Sciatic nerve (tissue), 2 donors: ENCODE measurements at places on chromosomes 7 and 10. TPM values are rescaled to one million over a fixed set of nuclear protein-coding genes. Genes with fewer than 3 reads are reported as not detected.

Gene GIMAP1
- 8.5 TPM for total RNA-seq

Gene BET1
- total RNA-seq: 26.4 TPM

Gene MLXIPL
- total RNA-seq: 23.8 TPM

Gene FGL2
- total RNA-seq: 269 TPM

Gene MYL10
- not detected for total RNA-seq

Gene SYT15B
- total RNA-seq: 12.5 TPM

Gene NKX1-2
- total RNA-seq: not detected

Gene SPAM1
- total RNA-seq: not detected

Gene TSPAN33
- 11.8 TPM for total RNA-seq

Gene AGFG2
- 30.6 TPM for total RNA-seq

Gene SPDYE16
- 1.9 TPM for total RNA-seq

Gene CHAT
- total RNA-seq: not detected

Gene ANKRD1
- 0.36 TPM for total RNA-seq

Gene TCAF2
- 2.5 TPM for total RNA-seq

Gene BZW2
- total RNA-seq: 30.8 TPM

Gene LRRTM3
- total RNA-seq: 0.31 TPM

Gene MBL2
- not detected for total RNA-seq

Gene PRLHR
- not detected for total RNA-seq

Gene CHN2
- 10.9 TPM for total RNA-seq

Gene ENTPD1
- total RNA-seq: 28.7 TPM

Gene ANKRD2
- total RNA-seq: not detected

Gene CACNB2
- 1.2 TPM for total RNA-seq

Gene ZNF273
- total RNA-seq: 11.2 TPM

Gene PTPN20
- total RNA-seq: 5.3 TPM

Gene AS3MT
- 0.49 TPM for total RNA-seq

Gene KAZALD1
- 4.7 TPM for total RNA-seq

Gene NAPEPLD
- total RNA-seq: 18.2 TPM

Gene CUBN
- total RNA-seq: 27.6 TPM

Gene MKLN1
- total RNA-seq: 110 TPM

Gene SLK
- total RNA-seq: 52.5 TPM

Gene NKX2-3
- total RNA-seq: not detected

Gene SERPINE1
- total RNA-seq: 7.0 TPM

Gene CLRN3
- total RNA-seq: not detected

Gene PLAC9
- total RNA-seq: 103 TPM

Gene VWDE
- 2.8 TPM for total RNA-seq

Gene KNDC1
- total RNA-seq: 7.1 TPM

Gene AGAP5
- 14.4 TPM for total RNA-seq

Gene OR2A12
- not detected for total RNA-seq

Gene ANKRD22
- not detected for total RNA-seq

Gene NKX6-2
- total RNA-seq: 2.1 TPM

Gene CNNM1
- not detected for total RNA-seq

Gene OR2A42
- total RNA-seq: 0.27 TPM

Gene PTPRZ1
- 8.8 TPM for total RNA-seq

Gene GTPBP10
- 35.4 TPM for total RNA-seq

Gene DDX56
- total RNA-seq: 58.4 TPM

Gene SLC26A3
- not detected for total RNA-seq

Gene OPALIN
- not detected for total RNA-seq

Gene PDK4
- 61.9 TPM for total RNA-seq

Gene CUZD1
- 0.80 TPM for total RNA-seq

Gene SKIDA1
- total RNA-seq: 3.1 TPM

Gene SPDYE5
- total RNA-seq: not detected
